CD4-positive, alpha-beta T cell (primary cell): ENCODE measurements at places on chromosomes 3 and 15.

DNA sequence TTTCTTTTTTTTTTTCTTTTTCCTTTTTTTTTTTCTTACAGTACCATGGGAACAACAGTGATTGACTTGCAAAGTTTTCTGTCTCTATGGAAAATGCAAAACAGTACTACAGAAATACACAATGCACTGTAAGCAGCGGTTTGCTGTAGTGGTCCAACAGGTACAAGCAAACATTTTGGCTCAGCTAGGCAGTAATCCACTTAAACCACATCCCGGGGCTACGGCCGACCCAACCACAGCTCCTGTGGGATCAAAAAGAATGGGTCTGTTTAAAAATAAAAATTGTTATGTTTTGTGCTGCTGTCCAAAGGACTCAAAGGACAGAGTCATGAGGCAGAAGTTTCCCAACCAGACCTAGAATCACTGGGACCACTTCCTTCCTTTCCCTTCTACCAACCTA, 667.1 kb upstream of the ADAMTS9 start:
- DNase-seq = no peak

DNA sequence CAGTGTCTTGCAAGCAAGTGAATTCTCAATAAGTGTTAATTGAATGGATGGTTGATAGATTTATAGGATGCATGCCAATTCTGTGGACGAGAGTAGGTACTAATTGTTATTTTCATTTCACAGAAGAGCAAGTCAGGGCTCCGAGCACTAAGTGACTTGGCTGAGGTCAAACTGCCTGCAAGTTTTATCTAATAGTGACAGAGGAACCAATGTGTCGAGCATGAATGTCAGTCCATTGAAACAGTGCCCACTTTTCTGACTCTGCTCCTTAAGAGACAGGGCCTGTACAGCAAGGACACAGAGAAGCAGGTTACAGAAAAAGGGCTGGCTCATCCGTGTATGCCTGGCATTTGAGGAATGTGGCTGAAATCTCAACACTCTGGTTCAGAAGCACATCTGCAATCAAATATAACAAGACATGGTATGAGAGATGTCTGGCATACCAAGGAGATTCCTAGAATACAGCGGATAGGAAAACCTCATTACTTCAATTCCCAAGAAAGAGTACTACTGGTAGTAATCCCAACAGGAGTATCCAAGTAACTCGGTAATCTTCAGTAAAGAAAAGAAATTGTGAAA, 6.0 kb upstream of the B3GNT5 start:
- DNase-seq = no peak

DNA sequence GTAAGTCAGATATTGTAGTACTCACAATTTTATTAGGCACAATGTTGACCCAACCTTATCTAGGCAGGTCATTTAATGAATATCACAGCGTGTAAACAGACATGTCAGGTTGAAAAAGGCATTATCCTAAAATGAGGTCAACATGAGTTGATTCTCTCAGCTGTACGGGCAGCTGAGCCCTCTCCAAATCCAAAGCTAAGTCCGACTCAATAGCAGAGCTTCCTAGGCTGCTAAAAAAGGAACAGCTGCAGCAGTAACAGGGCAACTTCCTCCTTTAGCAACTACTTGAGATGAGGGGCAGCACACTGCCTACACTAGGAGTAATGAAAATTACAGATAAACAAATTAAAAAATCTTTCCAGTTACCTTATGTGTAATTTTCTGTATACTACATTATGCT, 189.2 kb downstream of the CADM2 start:
- DNase-seq = no peak

DNA sequence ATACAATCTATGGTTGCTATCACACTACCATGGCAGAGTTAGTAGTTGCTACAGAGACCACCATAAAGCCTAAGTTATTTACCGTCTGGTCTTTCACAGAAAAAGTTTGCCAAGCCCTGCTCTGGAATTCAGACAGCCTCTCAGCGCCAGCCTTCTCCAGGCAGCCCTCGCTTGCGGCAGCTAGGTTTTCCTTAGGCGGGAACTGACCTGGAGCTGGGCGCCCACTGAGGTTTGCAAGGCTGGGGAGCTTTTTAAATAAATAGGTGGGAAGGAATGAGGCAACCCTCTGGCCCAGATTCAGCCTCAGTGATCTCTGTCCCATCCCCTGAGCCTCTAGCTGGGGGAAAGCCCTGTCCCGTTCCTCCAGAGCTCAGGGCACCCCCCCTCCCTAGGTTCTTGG, 1.2 kb downstream of the CTSH start:
- no peak for DNase-seq

DNA sequence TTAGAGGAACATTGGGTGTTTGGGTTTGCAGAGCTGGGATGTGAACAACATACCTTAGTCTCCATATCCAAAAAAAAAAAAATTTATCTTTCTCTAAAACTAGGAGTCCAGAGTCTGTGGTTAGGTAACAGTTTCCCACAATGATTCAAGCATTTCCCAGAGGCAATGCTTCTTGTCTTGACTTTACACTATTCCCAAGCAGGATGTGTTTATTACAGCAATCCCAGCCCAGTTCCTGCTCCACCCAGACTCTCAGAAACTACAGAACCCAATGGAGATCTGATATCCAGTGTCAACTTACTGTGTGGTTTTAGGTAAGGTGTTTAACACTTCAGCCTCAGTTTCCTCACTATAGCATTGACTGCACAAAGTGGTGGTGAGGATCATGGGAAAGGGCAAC, 2.3 kb upstream of the C3orf62 start:
- DNase-seq = no peak

DNA sequence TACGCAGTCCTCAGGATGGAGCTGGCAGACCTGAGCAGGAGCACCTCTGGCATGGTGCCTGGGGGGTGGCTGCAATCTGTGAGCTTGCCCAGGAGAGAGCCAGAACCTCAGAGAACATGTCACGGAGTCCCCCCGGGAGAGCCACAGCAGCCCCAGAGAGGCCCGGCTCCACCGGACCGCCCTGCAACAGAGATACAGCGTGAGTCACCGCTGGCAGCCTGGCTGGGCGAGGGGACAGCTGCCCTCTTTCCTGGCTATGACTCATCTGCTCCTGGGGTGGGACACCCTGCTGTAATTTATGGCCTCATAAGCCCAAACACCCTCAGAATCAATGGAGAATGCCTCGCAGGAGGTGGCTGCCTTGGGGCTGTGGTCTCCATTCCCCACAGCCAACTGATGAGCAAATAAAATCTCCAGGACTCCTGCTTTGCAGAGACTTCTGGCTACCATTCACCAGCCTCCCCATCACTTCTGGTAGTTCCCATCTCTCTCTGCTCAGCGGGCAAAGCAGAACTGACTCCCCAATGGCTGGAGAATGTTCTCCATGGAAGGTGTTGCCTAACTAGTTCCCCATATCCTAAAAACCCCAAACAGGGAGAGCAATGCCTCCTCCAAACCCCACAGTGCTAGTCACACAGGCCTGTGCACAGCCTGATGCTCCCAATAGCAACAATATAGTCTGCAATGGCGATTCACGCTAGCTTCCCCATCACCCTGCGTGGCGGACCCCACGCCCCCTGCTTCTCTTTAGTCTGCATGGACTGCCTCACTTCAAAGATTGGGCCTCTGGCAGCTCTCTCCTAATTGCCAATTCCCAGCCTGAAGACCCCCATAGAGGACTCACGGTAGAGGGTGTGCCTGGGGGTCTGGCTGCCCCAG, 21.6 kb downstream of the ACSBG1 start:
- DNase-seq = no peak

DNA sequence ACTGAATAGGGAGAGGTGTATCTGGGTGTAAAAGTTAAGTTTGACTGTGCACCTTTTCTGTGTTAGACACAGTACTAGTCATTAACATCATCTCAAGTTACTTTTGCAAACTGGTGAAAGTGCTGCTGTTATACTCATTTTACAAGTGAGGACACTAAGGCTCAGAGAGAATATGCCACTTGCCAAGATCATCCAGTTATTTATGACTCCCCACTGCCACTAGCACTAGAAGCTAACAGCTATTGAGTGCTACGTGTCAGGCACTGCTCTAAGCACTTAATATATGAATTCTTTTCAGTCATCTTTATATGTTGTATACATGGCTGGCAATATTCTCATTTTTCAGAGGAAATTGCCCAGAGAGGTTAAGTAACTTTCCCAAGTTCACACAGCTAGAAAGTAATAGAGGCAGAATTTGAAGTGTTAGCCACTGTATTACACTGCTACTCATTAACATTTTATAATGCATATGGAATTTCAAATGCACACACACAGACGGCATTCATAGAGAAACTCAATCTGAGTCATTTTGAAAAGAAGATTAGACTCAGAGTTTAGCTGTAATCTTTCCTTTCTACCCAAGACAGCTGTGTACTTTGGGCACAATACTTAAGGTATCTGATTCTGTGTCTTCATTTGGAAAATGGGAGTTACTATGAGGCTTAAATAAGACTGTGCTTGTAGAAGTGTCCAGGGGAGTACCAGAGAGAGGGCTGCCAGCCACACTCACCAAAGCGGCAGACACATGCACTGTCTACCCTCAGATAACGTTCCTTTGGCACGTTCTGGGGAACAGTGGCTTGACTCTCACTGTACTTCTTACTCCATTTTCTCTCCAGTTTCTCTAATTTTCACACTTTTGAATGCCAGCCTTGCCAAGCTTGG, 1.3 kb upstream of the MASP1 start:
- no peak for DNase-seq

GRCh38 chr3:64685800-64686445, 1.9 kb downstream of the ADAMTS9 start:
- no peak for DNase-seq
